Lower leg skin (tissue), 4 donors: ENCODE measurements at places on chromosomes 5 and 9. TPM values are rescaled to one million over a fixed set of nuclear protein-coding genes. Genes with fewer than 3 reads are reported as not detected.

Gene NOXA1
- 3.1 TPM for total RNA-seq

Gene LRRC19
- total RNA-seq = not detected

Gene ABLIM3
- total RNA-seq = 9.8 TPM

Gene SEC24A
- 13.8 TPM for total RNA-seq

Gene FAM120A
- total RNA-seq = 58.1 TPM

Gene CMYA5
- 16.4 TPM for total RNA-seq

GRCh38 chr5:59592101-59592500, 301.4 kb downstream of the PDE4D start:
- DNase-seq = no peak

GRCh38 chr5:38258319-38259061, at the start of gene EGFLAM:
Gene EGFLAM, plus strand, starts transcription at chr5:38258559. Its CDS starts 196 bp downstream, at chr5:38258755.
- no peak for DNase-seq

GRCh38 chr5:5198135-5198534, 58.0 kb downstream of the ADAMTS16 start:
- DNase-seq = no peak

- DNase-seq = no peak
These were observed 38.0 kb upstream of the PRDM12 start for GRCh38 chr9:130626249-130626996.

- no peak for DNase-seq
These were observed 142.3 kb downstream of the GRIA1 start for GRCh38 chr5:153632748-153633290.

DNA sequence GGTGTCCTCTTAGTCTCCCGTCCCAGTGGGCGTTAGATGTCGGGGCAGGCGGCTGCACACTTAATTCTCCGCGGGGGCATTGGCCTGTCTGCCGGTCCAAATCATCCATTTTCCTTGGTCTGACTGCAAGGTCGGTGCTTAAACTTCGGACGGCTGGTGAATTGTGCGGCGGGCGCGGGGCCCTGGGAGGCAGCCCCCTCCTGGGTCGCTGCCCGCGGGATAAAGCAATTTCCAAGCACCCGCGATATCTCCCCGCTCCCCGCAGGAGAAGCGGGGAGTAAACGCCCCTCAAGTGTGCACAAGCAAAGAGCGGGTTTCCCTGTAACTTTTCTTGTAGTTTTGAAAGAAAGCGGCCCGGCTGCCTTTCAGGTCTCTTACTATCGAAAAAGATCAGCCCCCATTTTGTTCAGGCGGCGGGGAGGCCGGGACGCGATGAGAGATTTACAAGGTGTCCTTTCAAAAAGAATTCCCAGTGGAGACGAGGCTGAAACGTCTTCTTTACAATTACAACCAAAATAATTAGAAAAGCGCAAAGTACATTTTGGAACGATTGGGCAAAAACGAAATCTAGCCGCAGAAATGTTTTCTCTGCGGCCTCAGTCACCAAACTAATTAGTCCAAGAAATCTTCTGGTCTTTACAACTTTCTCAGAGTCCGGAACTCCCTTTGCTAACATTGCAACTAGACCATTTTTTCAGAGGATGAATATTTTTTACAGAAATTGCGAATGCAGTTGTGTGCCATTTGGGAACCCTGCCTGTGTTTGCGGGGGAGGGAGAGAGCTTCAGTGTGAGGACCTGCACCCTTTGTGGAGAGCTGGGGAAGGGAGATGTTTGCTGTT, 1.8 kb downstream of the IRX1 start:
- DNase-seq = peak; percentile 85

DNA sequence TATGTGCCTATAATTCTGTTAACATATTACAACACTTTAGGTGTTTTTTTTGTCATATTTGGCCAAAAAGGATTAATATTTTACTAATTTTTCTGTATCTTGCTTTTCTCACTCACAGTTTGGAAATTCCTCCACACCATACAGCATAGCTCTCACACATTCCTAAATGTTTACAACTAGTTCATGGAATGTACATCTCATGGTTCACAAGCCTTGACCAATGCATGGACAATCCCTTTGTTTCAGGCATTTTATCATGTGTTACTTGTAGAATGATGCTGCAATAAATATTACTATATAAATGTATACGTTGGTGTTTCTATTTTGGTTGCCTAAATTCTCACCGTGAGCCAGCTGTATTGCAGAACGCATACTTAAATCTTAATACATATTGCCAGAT, 80.5 kb upstream of the SPATA31C2 start:
- no peak for DNase-seq

- DNase-seq = no peak
These were observed 60.3 kb downstream of the FOXD1 start for GRCh38 chr5:73388306-73388684.

DNA sequence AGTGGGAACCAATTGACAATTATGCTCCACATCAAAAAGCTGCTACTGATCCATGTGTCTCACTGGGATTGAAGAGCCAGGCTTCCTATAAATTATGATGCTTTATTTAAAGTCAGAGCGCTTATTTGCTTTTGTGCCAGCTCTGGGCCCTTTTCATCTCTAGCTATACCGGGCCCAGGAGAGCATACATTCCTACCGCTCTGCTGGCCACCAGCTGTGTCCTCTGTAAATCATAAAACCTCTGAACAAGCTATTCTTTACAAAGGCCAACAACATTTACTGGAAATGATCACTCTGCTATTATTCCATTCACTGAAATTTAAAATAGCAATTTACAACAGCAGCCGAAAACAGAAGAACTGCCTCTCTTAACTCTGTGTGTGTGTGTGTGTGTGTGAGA, 86.6 kb downstream of the ZNF608 start:
- no peak for DNase-seq

GRCh38 chr5:142770650-142771609, 753 bp downstream of the ARHGAP26 start:
- DNase-seq = peak; percentile 92

- no peak for DNase-seq
These were observed 383.0 kb downstream of the DIRAS2 start for GRCh38 chr9:90259311-90260246.

- no peak for DNase-seq
These were observed 1.1 kb downstream of the SPATA31D1 start for GRCh38 chr9:81989700-81990099.

GRCh38 chr5:38376404-38376803, 118.0 kb downstream of the EGFLAM start:
- DNase-seq = no peak

DNA sequence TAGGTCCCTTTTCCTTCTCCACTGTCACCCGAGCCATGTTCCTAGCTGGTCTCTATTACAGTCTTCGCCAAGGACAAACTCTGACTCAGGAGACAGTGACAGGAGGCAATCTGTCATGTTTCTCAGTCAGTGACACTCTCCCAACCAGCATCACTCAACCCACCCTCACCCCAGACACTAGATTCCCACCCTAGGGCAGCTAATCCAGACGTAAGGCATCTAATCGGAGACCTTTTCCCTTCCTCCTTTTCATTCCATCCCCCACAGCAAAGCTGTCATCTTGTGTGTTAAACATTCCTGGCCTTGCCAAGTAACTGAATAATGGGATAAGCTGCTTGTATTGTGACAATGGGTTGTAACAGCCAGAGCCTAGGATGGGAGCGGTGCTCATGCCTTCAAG, 95.2 kb downstream of the SNX18 start:
- no peak for DNase-seq

DNA sequence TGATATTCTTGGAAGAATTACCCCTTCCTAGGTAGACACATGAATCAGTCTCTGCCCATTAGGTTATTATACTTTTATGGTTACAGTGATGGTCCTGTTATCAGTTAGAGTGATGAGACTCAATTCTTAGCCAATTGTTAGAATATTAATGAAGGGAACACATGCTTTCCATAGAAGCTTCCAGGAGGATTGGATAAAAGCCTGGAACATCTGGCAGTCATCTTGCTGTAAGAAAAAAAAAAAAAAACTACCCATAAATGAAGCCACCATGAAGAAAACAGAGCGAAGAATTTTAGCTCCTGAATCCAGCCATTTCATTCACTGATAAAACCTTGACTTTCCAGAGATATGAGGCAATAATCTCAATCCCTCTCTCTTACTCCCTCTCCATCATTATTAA, 262.5 kb upstream of the GRIN3A start:
- no peak for DNase-seq

- DNase-seq = no peak
These were observed 112.5 kb downstream of the CTNND2 start for GRCh38 chr5:11791792-11792191.

DNA sequence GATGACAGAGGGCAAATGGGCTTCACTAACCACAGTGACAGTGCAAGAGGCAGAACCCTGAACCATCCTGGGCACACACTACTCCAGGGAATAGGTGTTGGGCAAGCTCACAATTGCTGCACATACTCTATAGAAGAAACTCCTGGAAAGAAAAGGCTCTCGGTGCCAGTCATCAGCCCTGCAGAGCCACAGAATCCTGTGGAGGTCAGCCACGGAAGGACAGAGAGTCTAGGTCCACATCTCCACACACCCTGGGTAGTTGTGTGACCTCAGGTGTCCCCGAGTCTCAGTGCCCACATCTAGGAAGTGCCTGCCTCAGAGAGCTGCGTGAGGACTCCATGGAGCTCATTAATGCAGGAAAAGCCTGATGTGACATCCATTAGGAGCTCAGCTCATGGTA, 16.0 kb upstream of the ANGPTL2 start:
- DNase-seq = peak; percentile 60

DNA sequence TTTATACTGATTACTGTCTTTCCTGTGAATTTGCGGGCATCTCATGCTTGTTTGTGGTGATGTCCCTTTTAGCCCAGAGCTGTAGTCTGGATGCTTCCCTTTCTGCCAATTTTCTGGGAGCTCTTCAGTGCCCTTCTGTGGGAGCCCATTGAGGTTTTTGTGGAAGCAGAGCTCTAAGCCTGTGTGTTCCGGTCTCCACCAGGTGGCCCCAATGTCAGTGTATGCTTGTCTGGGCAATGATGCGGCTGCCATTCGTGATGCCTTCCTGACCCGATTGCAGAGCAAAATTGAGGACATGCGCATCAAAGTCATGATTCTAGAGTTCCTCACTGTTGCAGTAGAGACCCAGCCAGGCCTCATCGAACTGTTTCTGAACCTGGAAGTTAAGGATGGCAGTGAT, 35.1 kb downstream of the SH3GLB2 start:
- no peak for DNase-seq

DNA sequence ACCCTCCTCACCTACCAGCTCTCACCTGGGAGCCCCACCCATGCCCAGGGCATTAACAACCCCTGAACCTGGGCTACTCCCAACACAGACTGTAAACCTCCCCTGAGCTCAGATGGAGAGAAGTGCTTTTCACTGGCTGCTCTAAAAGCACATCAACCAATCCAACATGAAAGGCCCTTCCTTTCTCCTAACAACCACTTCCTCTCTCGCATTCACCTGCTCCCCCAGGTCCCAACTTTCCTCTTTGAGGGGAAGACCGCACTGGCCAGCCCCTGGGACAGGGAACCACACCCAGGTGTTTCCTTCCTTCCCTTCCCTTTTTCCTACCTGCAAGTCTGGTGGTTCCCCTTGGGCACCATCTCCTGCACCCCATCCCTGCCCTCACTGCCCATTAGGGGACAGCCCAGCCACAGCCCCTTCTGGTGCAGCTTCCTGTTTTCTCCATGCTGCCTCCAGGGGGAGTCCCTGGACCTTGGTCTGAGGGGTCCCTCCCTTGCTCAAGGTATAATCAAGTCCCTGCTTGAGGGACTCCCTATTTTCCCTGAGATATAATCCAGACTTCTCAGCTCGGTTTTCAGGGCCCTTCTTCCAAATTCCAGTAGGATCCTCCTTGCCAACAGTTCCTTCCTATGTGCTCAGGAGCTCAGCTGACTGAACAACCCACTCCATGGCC, 30.5 kb upstream of the DAB2IP start:
- DNase-seq = no peak

GRCh38 chr5:123448017-123448617, 24.9 kb upstream of the CEP120 start:
- DNase-seq = no peak

GRCh38 chr5:26295541-26295940, 742.8 kb downstream of the CDH9 start:
- no peak for DNase-seq

GRCh38 chr5:160064995-160065614, 54.1 kb downstream of the PWWP2A start:
- DNase-seq = no peak

DNA sequence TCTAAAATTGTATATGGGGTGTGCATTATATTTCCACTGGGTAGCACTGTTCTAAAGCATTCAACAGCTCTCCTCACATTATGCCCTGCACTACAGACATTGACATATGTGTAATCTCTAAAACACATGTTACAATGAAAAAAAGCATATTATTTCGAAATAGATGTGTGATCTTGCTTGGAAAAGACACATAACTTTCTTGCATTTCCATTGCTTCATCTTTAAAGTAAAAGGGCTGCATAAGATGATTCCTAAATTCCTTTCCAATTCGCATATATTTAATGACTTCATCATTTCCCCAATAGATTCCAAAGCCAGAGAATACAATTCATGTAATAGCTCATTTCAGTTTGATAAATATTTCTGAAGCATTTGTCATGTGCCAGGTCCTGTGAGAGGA, 566.9 kb downstream of the PDE4D start:
- DNase-seq = no peak

DNA sequence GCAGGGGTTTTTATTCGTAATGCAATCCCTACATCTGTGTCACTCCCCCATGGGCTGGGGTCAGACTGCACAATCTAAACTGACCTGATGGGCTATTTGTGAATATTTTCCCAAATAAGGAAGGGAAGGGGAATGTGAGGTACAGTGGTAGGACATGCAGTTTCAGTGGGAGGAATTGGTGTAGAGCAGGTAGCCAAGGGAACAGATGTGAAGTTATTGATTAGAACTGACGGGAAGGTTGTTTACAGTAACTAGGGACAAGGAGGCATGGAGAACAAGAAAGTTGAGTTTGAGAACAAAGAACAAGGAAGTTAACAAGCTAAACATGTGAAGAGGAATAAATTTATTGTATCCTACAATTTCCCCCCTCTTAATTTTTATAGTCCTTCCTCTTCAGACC, 104.8 kb downstream of the CFAP95 start:
- no peak for DNase-seq

GRCh38 chr5:74977471-74977870, 74.9 kb downstream of the GCNT4 start:
- DNase-seq = no peak

- DNase-seq = no peak
These were observed 247.0 kb downstream of the AOPEP start for GRCh38 chr9:94973451-94973941.

- peak; percentile 98 for DNase-seq
These were observed at the start of gene ELP1 for GRCh38 chr9:108933718-108934322. Gene ELP1, minus strand, starts transcription at chr9:108934124. Its CDS starts 2,978 bp downstream, at chr9:108931146.

- no peak for DNase-seq
These were observed 79.7 kb downstream of the GPR21 start for GRCh38 chr9:123113185-123113584.
